Prostate gland (tissue), 2 donors: ENCODE measurements at places on chromosomes 5 and 9. TPM values are rescaled to one million over a fixed set of nuclear protein-coding genes. Genes with fewer than 3 reads are reported as not detected.

AOPEP gene
- total RNA-seq: 107 TPM

SNCAIP gene
- total RNA-seq: 8.2 TPM

PCDHB10 gene
- total RNA-seq: 3.5 TPM

NELFB gene
- total RNA-seq: 82.1 TPM

ZNF354C gene
- total RNA-seq: 6.5 TPM

SNAPC3 gene
- total RNA-seq: 61.9 TPM

TMEM38B gene
- 14.9 TPM for total RNA-seq

CEP72 gene
- total RNA-seq: 12.8 TPM

TAF1L gene
- total RNA-seq: not detected

GABRA1 gene
- 0.77 TPM for total RNA-seq

GFI1B gene
- 0.85 TPM for total RNA-seq

CCL19 gene
- total RNA-seq: 1.8 TPM

- no peaks in the 10 kb centered on the region for H3K27me3 ChIP-seq
- peak; percentile 91 for DNase-seq
- peak overlapping the region; percentile 37 for H3K4me3 ChIP-seq
- H3K4me1 ChIP-seq: peaks cover 9% of the 10 kb centered on the region
- H3K27ac ChIP-seq: peak overlapping the region; percentile 82
- H3K36me3 ChIP-seq: no peaks in the 10 kb centered on the region
These were observed 4.5 kb upstream of the SET start for GRCh38 chr9:128684325-128685199.

GRCh38 chr5:132787076-132787475, 10.0 kb upstream of the SEPTIN8 start:
- no peaks in the 10 kb centered on the region for H3K4me1 ChIP-seq
- DNase-seq: no peak
- no peak overlapping the region for H3K27ac ChIP-seq
- H3K4me3 ChIP-seq: no peak overlapping the region
- no peaks in the 10 kb centered on the region for H3K27me3 ChIP-seq

- no peak overlapping the region for H3K4me3 ChIP-seq
- DNase-seq: no peak
- H3K27me3 ChIP-seq: no peaks in the 10 kb centered on the region
- no peaks in the 10 kb centered on the region for H3K4me1 ChIP-seq
These were observed 84.9 kb downstream of the ADAMTS12 start for GRCh38 chr5:33806738-33807442.

- no peaks in the 10 kb centered on the region for H3K27me3 ChIP-seq
- no peak overlapping the region for H3K4me3 ChIP-seq
- no peak for DNase-seq
- H3K4me1 ChIP-seq: no peaks in the 10 kb centered on the region
- H3K36me3 ChIP-seq: no peaks in the 10 kb centered on the region
- peak overlapping the region; percentile 42 for H3K27ac ChIP-seq
These were observed 116.1 kb upstream of the BNC2 start for GRCh38 chr9:16986556-16986955.

GRCh38 chr9:110742741-110743371, 74.3 kb downstream of the MUSK start:
- H3K4me1 ChIP-seq: no peaks in the 10 kb centered on the region
- no peak overlapping the region for H3K4me3 ChIP-seq
- DNase-seq: peak; percentile 21
- peak overlapping the region; percentile 69 for H3K27ac ChIP-seq

GRCh38 chr9:34084562-34084961, 35.9 kb upstream of the UBAP2 start:
- peak; percentile 6 for DNase-seq
- no peaks in the 10 kb centered on the region for H3K27me3 ChIP-seq
- peak overlapping the region; percentile 46 for H3K27ac ChIP-seq
- H3K4me1 ChIP-seq: no peaks in the 10 kb centered on the region
- H3K36me3 ChIP-seq: peaks cover 3% of the 10 kb centered on the region
- no peak overlapping the region for H3K4me3 ChIP-seq

GRCh38 chr9:35937227-35937626, 20.7 kb downstream of the OR2S2 start:
- no peaks in the 10 kb centered on the region for H3K27me3 ChIP-seq
- H3K4me3 ChIP-seq: no peak overlapping the region
- H3K27ac ChIP-seq: no peak overlapping the region

DNA sequence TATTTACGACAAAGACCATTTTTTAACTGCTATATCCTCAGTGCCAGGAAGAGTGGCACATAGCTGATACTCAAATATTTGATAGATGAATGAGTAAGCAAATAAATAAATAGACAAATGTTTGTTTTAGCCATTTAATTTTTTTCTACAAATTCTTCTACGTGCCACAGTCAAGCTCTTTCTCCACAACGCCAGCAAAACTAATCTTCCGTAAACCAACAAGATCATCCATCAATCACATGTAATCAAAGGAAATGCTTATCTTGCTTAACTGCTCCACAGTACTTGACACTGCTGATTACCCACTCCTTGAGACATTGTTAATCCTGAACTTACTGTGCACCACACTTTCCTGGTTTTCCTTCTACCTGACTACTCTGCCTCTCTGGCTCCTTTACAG, 136.7 kb downstream of the EDIL3 start:
- no peaks in the 10 kb centered on the region for H3K27me3 ChIP-seq
- H3K36me3 ChIP-seq: no peaks in the 10 kb centered on the region
- no peaks in the 10 kb centered on the region for H3K4me1 ChIP-seq

- H3K4me3 ChIP-seq: no peak overlapping the region
- DNase-seq: peak; percentile 63
These were observed 87.1 kb downstream of the PDE6A start for GRCh38 chr5:149857499-149857898.

GRCh38 chr9:96419691-96419969, 1.5 kb upstream of the ZNF367 start:
- H3K4me1 ChIP-seq: peaks cover 5% of the 10 kb centered on the region
- H3K36me3 ChIP-seq: no peaks in the 10 kb centered on the region
- peak overlapping the region; percentile 75 for H3K4me3 ChIP-seq
- no peak for DNase-seq
- H3K27me3 ChIP-seq: no peaks in the 10 kb centered on the region
- H3K27ac ChIP-seq: peak overlapping the region; percentile 99

DNA sequence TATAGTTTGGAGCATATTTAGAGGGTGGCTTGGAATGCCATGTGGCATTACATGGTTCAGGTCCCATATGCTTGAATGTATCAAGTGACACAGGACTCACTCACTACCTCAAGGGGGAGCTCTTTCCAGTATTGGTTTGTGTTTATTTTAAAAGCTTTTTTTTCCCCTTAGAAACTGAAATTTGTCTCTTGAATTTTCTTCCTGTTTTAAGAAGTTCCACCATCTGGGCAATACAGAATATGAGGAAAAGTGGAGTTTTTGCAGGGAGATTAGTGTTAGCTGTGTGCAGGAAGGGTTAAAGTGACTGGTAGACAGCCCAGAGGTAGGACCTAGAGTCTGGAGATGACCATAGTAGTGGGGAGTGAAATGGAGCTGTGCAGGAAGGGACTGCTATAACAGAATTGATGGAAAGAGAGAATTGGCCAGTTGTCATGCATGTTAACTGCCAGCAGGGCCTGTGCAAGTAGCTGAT, 36.6 kb downstream of the CTNNA1 start:
- H3K4me3 ChIP-seq: no peak overlapping the region
- DNase-seq: no peak
- H3K27ac ChIP-seq: no peak overlapping the region
- H3K4me1 ChIP-seq: no peaks in the 10 kb centered on the region

- no peak overlapping the region for H3K4me3 ChIP-seq
- H3K27me3 ChIP-seq: no peaks in the 10 kb centered on the region
- DNase-seq: no peak
- no peaks in the 10 kb centered on the region for H3K4me1 ChIP-seq
- H3K36me3 ChIP-seq: no peaks in the 10 kb centered on the region
These were observed 40.1 kb upstream of the TIFAB start for GRCh38 chr5:135492319-135492626.

- DNase-seq: no peak
- H3K36me3 ChIP-seq: no peaks in the 10 kb centered on the region
- no peaks in the 10 kb centered on the region for H3K27me3 ChIP-seq
These were observed 297 bp downstream of the LCN8 start for GRCh38 chr9:136757751-136758140.

DNA sequence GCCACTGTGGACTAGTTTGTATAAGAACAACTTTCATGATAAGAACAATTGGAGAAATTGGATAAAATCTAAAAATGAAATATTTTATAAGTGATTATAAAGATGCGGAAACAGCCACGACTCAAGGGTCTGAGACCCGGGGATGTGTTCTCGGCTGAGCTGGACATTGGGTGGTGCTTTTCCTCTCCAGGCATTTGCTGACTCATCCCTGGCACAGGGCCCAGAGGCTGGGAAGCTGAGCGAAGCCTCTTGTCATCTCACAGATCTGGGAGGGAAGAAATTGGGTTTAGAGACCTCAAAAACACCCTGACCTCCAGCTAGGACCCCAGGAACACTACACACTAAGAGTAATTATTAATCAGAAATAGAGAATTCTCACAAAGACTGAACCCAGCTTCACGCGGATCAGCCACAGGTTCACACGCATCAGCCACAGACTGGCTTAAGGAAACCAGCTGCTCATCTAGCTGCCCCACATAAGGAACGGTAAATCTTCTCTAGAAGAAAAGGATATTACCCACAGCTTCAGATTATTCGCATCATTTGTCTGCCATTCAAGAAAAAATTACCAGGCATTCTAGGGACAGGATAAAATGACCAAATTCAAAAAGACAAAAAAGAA, 2.8 kb upstream of the OR2V1 start:
- H3K4me1 ChIP-seq: no peaks in the 10 kb centered on the region
- H3K4me3 ChIP-seq: no peak overlapping the region
- no peaks in the 10 kb centered on the region for H3K27me3 ChIP-seq
- no peak for DNase-seq

- H3K36me3 ChIP-seq: no peaks in the 10 kb centered on the region
- H3K27me3 ChIP-seq: no peaks in the 10 kb centered on the region
- H3K27ac ChIP-seq: peak overlapping the region; percentile 39
- DNase-seq: no peak
- H3K4me3 ChIP-seq: no peak overlapping the region
- no peaks in the 10 kb centered on the region for H3K4me1 ChIP-seq
These were observed 20.7 kb upstream of the IL17B start for GRCh38 chr5:149399775-149400174.
